CD4-positive, alpha-beta T cell treated with Interleukin-2 at 100 ng/mL for 4 hours (primary cell): ENCODE measurements at places on chromosomes 2 and 18.

- DNase-seq: no peak
Measured at GRCh38 chr2:239830121-239831000, 194.8 kb downstream of the NDUFA10 start.

DNA sequence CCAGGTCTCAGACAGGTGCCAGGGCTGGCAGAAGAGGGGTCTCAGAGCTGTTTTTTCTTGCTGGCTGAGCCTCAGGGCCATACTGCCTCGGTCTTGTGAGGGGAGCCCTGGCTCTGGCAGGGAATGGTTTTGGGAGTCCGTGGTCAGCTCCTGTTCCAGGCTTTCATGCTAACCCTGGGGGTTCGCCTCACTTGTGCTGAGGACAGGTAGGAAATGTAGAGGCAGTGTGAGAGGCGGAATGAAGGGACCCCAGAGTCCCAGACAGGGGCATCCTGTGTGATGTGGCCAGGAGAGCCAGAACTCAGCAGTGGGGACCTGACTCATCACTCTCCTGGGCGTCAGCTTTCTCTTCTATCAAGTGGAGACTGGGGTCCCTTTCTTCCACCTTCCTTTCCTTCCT, 5.7 kb upstream of the CELF4 start:
- no peak for DNase-seq

DNA sequence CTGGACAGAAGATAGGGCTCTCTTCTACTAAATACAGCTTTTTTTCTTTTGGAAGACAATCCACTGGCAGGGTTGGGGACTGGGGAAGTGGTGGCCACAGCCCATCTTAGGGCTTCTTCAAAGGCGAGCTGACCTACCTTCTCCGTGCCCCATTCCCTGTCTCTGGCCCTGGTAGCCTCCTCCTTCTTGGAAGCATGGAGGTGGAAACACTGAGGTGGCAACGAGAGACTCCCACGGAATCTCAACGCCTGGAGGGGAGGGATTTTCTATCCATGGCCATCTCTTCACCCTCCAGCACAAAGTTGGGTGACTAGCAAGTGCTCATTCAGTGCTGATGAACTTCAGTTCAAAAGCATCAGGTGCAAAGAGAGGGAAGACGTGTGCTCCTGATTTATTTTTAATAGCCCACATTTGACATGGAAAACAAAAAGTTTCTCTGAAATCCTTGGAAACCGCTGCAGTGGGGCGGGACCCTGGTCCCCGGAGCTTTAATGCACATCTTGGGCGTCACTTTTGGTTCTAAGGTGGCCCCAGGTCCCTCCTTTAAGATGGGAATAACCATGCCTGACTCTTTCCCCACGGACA, 633 bp upstream of the ARMC9 start:
- DNase-seq: no peak

DNA sequence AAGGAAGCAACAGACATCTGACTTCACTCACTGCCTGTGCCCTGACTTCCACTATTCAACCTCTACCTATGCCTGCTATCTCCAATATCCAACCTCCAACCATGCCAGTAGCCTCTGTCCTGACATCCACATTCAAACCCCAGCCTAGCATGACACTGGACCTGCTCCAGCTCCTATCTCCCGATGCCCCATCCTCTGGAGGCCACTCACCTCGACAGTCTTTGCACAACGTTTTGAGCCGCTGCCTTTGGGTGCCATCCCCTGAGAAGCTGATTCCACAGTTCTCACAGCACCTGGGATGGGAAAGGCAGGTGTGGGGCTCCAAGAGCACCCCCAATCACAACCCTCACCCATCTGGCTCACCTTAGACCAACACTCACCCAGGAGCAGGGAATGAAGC, 4.9 kb downstream of the MBD1 start:
- DNase-seq: no peak

DNA sequence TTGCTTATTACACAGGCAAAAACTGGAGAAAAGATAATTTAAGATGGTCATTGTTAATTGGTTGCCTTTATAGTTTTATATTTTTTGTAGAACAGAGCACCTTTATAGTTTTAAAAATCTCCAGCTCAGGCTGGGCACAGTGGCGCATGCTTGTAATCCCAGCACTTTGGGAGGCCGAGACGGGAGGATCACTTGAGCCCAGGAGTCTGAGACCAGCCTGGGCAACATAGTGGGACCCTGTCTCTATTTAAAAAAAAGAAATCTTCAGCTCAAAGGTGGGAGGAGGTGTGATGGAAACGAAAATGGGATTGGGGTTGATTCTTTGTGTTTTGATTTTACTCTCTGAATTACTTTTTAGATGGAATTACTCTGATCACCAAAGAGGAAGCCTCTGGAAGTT, 85.4 kb downstream of the XRCC5 start:
- no peak for DNase-seq

DNA sequence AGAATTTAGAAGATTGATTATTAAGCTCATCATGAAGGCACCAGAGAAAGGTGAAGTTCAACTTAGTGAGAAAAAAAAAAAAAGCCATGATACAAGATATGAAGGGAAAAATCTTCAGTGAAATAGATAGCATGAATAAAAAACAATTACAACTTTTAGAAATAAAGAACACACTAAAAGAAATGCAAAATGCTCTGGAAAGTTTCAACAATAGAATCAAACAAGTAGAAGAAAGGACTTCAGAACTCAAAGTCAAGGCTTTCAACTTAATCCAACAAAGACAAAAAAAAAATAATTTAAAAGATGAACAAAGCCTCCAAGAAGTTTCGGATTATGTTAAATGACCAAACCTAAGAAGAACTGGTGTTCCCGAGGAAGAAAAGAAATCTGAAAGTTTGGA, 105.5 kb downstream of the GRB14 start:
- DNase-seq: no peak

GRCh38 chr2:47569658-47570475, 166.9 kb downstream of the MSH2 start:
- DNase-seq: no peak

- DNase-seq: no peak
Measured at GRCh38 chr2:203551778-203552177, 16.7 kb upstream of the RAPH1 start.

DNA sequence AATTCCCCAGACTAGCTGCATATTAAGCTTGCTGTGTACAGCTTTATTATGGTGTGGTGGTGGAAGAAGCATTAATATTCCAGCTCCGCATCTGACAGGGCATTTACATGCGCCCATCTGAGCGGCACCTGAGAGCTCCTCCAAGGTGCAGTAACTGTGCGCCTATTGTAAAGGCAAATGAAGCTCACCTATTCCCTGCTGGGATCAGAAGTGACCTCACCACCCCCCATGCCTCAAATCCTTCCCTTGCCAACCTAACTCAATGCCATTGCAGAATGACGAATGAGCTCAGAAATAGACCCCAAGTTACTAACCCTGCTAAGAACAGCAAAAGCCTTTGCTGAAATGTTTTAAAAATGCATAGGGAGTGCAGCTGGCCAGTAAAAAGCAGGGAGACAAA, 14.3 kb downstream of the BCL11A start:
- no peak for DNase-seq

DNA sequence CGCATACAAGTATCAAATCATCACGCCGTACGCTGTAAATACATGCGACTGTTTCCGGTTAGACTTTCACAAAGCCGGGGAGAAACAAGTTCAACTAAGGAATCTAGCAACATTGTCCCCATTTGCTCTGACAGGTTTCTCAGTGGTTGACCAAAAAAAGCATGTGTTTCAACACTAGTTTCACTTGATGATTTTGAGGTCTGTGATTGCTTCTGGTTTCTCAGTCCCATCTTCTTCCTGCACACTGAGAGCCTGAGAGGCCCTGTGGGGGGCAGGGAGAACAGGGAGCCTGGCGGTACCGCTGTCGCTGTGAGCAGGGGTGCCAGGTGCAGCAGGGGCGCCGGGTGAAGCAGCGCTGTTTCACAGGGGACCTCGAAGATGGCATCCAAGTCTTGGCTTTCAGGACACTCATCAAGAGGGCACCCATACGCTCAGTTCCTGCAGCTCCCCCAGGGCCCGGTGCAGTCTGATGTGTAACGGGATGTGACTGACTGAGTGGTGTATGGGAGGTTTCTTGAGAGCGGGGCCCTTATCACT, 270.9 kb downstream of the TWIST2 start:
- DNase-seq: no peak

- DNase-seq: no peak
Measured at GRCh38 chr2:117481608-117482007, 332.9 kb upstream of the DDX18 start.

GRCh38 chr18:63107171-63107845, 212.3 kb downstream of the BCL2 start:
- DNase-seq: no peak
